HuH-7 (cell line): ENCODE measurements at places on chromosomes 2 and 18.

DNA sequence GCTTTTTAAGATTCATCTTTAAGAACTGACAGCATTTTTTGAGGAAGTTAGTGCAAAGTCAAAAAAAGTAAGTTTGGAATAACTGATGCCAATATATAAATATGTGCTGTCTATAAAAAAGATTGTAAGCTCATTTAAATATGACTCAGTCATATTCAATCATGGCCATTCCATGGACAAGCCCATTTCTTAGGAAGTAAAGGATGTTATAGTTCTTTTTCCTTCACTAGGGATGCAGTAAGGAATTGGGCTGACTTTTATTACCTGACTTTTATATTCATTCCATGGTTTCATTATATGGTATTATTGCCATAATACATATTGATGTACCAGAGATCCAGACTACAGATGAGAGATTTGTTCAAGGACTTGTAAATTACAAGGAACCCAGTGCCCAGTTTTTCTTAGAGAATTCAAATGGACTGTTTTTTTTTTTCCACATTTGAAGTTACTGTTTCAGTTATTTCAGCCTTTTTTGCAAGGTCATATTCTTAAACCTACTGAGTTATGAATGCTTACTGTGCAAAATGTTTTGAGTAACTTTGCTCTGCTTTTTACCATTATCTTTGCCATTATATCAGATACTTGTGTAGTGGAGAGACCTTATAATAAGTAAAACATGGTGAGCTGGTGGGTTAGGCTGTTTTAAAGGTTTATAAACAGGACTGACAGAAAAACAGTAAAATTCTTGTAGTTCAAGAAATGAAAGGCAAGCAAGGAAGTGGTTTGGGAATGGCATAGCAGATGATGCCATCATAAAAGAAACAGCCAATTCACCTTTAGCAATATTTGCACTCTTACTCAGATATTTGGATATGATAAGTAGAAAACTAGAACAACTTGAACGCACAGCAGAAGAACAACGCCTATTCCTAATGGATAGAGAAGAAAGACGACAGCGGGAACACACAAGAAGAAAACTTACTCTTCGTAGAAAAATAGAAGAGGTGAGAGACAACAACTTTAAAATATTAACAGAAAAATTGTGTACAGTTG is 7.6 kb downstream of the FSIP2 start:
- DNase-seq: no peak

DNA sequence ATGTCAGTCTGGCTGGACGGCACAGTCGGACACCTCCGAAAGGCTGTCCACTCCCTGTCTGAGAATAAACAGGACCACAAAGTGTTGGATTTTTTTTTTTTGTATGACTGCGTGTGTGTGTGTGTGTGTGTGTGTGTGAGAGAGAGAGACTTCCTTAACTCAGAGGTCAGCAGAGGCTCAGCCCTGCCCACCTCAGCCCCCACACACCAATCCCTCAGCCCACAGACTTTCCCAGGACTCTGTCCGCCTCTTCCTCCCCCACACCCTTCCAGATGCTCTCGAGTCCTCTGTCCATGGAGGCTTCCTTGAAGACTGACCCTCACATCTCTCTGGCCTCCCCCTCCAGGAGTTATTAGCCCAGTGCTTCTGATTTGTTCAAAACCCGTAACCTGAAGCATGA is 147.3 kb downstream of the BCL11A start:
- DNase-seq: no peak

DNA sequence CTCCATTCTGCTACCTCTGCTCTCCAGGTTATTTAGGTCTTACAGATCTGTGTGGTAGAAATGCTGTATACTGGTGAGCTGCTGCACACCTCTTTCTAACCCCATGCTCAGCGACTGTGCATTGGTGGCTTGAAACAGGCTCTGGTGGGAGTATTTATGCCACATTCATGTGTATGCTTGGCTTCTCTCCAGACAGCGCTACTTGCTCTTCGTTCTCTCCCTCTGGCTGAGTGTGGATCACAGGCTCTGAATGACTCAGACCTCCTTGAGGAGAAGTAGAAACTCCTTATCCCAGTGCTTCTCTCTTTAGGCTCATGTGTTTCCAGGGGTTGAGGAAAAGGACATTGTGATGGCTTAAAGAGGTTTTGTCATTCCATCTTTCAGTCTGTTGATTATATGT is 54.9 kb downstream of the FHOD3 start:
- DNase-seq: no peak

DNA sequence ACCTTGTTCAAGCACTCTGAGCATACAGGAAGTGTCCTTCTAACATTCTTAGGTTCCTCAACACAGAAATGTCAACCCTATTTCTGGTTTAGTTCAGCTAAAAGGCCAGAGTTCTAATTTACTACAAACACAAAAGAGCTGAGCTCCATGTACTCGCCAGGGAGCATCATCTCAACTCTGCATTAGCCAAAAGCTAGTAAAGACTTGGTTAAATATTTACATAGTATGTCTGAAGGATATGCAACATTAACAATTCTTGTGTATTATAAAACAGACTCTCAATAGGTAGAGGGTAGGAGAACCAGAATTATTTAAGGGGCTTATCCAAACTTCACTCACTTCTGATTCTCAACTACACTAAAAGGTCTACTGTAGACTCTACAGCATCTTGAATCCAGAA is 154.6 kb downstream of the THADA start:
- no peak for DNase-seq

DNA sequence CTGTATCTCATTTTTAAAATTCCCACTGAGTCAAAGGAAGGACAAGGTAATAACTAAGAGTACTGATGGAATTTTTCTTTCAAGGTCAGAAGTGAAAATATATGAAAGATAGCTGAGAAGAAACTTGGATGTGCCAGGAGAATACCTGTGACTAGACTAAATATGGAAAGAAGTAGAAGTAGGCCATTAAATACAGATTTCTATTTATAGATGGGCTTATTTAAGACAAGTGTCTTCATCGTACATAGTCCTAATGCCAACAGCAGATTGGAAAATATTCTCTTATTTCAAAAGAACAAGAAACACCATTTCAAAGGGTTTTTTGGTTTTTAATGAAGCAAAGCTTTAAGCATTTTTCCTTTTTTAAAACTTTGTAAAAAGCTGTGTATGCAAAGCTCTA is 22.0 kb downstream of the UGP2 start:
- no peak for DNase-seq

DNA sequence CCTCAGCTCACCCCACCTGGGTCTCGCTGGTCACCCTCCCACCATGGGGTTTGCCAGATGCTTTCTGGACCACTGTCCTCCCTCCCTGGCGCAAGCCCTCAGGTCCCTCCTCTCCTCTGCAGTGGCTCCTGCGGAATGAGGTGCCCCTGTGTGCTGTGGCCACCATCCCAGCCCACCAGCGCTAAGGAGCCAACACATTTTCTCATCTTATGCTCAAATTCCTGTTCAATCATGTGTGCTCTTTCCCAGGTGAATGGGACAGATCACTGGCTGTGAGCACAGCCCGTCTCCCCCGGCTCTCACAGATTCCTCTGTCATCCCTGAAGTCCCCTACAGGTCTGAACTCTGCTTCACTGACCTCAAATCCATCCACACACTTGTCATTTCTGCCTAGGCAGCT is 15.2 kb upstream of the CCDC74B start:
- DNase-seq: no peak

DNA sequence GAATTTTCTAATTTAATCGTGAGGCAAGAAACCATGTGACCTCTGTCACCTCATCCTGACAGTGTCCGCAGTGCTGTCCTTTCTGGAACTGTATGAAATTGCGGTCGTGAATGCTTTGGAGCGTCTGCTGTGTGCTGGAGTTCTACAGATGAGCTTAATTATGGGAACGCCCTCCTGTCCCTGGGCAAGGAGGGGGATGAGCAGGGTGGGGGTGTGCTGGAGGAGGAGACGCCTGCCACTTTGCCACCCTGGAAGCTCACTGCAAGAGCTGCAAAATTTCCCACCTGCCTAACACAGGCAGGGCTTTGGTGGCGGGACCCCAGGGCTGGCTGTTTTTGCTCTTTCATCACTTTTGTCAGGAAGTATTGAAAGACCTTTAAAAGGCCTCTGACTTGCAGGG is 6.5 kb downstream of the LPIN1 start:
- no peak for DNase-seq

DNA sequence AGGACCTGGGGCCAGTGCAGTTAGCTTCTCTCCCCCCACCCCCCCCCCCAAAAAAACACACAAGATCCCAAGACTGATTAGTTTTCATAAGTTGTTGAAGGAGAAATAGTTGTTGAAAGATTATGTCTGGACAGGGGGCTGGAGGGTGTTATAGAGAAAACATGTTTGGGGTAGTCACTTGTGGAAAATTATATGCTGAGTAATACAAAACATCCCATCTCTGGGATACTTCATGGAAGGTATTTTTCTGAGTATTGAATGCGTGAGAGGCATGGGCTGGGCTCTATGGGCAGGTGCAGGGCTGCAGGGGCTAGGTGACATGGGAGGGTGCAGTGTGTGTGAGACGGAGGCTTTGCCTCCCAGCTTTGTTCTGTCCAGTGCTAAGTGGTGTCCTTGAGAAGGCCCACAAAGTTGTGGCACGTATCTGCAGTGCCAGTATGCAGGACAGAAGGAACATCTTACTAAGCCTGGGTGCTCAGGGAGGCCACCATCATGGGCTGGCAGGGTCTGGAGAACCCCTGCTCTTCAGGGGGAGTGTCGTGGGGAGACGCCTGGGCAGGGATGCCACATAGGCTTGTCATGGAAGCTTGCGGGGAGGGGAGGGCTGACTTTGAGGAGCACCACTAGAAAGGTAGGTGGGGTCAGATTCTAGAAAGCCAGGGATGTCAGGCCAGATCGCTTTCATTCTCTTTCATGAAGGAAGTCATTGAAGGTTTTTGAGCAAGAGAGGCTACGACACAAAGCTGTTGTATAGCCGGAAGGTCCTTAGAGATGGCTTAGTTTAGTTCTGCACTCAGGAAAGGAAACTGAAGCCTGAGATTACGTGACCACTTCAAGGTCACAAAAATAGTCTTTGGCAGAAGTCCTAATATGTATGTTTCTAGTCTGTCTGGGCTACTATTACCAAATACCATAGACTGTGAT is 232.0 kb downstream of the LDLRAD4 start:
- DNase-seq: no peak

DNA sequence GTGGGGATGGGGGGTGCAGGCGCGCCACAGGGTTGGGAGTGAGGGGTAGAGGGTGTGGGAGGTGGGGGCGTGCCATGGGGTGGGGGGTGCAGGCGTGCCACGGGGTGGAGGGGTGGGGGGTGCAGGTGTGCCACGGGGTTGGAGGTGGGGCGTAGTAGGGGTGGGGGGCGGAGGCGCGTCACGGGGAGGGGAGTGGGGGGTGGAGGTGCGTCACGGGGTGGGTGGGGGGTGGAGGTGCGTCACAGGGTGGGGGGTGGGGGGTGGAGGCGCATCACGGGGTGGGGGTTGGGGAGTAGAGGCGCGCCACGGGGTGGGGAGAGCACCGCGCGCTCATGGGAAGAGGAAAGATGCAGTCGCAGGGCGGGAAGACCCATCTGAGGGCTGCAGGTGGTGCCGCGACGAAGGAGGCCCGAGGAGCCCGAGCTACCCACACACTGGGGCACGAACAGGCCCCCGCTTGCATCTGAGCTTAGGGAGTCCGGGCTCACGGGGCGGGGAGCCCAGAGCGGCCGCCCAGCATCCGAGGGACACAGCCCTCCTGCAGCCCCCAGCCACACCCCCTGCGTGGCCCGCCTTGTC is 37.5 kb downstream of the SNED1 start:
- DNase-seq: no peak

DNA sequence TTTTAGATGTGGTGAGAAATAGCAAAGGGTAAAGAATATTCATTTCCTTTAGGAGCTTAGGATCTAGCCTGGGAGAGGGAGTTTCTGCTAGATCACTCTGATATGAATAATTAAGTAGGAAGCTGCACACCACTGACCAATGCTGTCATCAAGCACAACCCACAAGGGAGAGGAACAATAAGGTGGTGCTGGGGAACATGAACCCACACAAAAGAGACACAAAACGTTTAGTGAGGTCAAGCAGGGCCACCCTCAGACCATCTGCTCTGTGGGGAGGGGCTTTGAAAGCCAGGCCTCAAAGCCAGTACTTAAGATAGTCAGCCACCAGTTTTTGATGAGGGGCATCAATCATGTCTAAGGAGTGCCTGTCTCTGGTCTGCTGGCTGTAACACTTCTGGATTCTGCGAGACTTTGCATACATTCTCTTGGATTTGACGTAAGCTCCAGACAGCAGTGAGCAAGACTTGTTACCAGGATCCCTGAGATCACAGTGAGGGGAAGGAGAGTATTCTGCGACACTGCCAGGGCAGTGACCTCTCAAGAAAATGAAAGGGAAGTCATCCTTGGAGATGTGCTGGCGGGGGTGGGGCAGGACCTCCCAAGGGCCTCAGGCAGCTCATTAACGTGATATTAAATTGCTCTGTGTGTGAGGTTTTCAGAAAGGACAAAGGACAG is 127.0 kb downstream of the CCBE1 start:
- no peak for DNase-seq

- DNase-seq: no peak
These were observed 34.2 kb downstream of the INPP4A start for GRCh38 chr2:98478907-98479306.

DNA sequence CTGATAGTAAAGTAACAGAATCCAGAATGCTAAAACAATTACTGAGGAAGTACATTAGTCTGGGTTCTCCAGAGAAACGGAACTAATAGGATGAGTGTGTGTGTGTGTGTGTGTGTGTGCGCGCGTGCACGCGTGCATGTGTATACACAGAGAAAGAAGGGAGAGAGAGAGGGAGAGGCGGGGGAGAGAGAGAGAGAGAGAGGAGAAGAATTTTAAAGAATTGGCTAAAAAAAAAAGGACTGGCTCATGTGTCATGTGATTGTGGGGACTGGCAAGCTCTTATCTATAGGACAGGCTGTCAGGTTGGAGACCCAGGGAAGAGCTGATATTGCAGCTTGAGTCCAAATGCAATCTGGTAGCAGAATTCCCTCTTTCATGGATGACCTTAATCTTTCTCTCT is 976.2 kb upstream of the CDH2 start:
- DNase-seq: no peak

GRCh38 chr2:220191737-220192136 is 564.3 kb downstream of the SLC4A3 start:
- DNase-seq: no peak

DNA sequence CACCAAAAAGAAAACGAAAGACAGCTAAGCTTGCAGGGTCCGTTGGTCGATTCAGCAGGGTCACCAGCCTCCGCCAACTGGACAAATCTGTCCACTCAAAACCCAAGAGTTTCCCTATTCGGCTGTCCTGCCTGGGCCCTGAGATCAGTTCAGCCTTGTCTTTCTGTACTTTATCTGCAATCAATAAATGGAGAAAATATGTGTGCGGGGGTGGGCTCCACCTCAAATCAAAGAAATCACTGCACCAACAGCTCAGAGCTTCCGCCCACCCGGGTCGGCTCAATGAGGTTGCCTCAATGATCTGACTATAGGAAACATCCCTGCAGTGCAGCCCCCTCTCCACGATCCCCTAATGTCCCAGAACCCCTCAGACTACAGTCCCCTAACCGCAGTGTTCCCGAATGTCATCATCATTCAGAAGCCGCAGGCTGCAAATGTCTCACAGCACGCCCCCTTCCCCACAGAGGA is 447 bp downstream of the GGCX start:
- no peak for DNase-seq

GRCh38 chr2:11305958-11306357 is 38.5 kb downstream of the ROCK2 start:
- DNase-seq: no peak
